ENCODE measurements at places on chromosomes 6 and 20.

DNA sequence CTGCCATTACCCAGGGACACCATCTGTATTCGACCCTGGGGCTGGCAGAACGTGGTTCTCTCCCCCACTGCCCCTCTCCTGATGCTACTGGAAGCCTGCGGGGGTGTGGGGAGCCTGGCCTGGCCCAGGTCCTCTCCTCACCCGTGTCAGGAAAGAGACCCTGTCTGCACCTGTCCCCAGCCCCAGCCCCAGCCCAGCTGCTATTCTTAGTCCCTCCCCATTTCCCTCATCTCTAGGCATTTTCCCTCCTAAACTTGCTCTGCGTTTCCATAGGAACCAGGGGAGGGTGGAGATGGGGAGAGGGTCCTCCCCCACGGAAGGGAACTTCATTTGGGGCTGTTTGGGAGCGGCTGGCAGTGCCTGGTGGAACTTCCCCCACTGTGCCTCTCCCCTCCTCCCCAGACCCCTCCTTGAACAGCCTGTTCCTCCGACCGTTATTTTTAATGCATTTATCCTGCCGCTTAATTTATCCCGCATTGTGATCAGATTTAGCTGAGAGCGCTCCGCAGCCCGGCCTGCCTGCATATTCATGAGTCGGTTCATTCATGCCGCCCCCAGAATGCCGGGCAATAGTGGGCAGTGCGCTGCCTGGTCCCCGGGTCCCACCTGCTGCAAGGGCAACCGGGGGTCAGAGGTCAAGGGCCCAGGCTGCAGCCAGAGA is 31.8 kb upstream of the DLGAP4 start:
- DNase-seq: no peak
- no peaks in the 10 kb centered on the region for H3K36me3 ChIP-seq
- peaks cover 42% of the 10 kb centered on the region for H3K27me3 ChIP-seq
- no peak overlapping the region for H3K27ac ChIP-seq
- peak overlapping the region; percentile 19 for H3K4me3 ChIP-seq

GRCh38 chr6:45548657-45549515 is 171.2 kb upstream of the SUPT3H start:
- peaks cover 13% of the 10 kb centered on the region for H3K36me3 ChIP-seq
- H3K4me3 ChIP-seq: no peak overlapping the region
- H3K27ac ChIP-seq: no peak overlapping the region
- peak; percentile 35 for DNase-seq
- peaks cover 12% of the 10 kb centered on the region for H3K4me1 ChIP-seq
- H3K27me3 ChIP-seq: no peaks in the 10 kb centered on the region

GRCh38 chr20:44153636-44154043 is 33.3 kb downstream of the JPH2 start:
- no peak overlapping the region for H3K4me3 ChIP-seq
- no peak overlapping the region for H3K27ac ChIP-seq
- DNase-seq: peak; percentile 50
- H3K4me1 ChIP-seq: no peaks in the 10 kb centered on the region
- H3K36me3 ChIP-seq: no peaks in the 10 kb centered on the region

DNA sequence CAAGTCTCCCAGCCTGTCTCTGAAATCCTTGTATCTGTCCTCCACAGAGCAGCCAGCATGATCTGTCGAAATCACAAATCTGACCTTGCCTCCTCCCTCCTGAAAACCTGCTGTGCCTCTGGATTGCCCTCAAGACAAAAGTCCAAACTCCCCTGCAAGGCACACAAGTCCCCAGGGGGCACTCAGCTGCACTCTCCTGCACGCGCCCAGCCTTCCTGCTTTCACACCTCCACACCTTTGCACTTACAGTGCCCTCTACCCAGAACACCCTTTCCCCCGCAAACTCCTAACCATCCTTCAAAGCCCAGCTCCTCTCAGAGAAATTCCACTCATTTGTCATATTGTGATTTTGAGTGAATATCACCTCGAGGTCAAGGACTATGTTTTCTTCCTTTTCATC is 83.4 kb upstream of the TOP1 start:
- no peaks in the 10 kb centered on the region for H3K36me3 ChIP-seq

- H3K36me3 ChIP-seq: no peaks in the 10 kb centered on the region
- H3K27me3 ChIP-seq: no peaks in the 10 kb centered on the region
- no peak overlapping the region for H3K4me3 ChIP-seq
- H3K4me1 ChIP-seq: no peaks in the 10 kb centered on the region
- H3K27ac ChIP-seq: peak overlapping the region; percentile 32
Observed at GRCh38 chr6:11672669-11673068, 105.9 kb downstream of the ADTRP start.

DNA sequence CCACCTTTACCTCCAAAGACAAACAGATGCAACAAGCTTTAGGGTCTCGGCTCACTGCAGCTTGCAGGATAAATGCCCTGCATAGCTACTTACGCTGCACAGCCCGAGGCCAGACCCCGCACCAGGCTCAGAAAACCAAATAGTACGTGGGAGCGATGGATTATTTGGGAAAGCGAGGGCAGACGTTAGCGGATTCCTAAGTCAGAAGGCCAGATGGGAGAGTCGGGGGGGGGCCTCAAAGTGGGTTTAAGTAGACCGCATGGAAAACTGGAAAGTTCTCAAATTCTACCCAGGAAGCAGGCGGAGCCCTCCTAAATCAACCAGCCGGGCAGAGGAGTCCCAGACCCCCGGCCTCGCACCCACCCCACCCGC is 382 bp downstream of the SFT2D1 start:
- peaks cover 18% of the 10 kb centered on the region for H3K36me3 ChIP-seq
- no peak overlapping the region for H3K27ac ChIP-seq
- H3K4me1 ChIP-seq: peaks cover 10% of the 10 kb centered on the region
- H3K27me3 ChIP-seq: no peaks in the 10 kb centered on the region
- H3K4me3 ChIP-seq: peak overlapping the region; percentile 99

- H3K27ac ChIP-seq: no peak overlapping the region
- peaks cover 6% of the 10 kb centered on the region for H3K27me3 ChIP-seq
- no peak overlapping the region for H3K4me3 ChIP-seq
Observed at GRCh38 chr20:24361541-24361940, 107.9 kb upstream of the SYNDIG1 start.

DNA sequence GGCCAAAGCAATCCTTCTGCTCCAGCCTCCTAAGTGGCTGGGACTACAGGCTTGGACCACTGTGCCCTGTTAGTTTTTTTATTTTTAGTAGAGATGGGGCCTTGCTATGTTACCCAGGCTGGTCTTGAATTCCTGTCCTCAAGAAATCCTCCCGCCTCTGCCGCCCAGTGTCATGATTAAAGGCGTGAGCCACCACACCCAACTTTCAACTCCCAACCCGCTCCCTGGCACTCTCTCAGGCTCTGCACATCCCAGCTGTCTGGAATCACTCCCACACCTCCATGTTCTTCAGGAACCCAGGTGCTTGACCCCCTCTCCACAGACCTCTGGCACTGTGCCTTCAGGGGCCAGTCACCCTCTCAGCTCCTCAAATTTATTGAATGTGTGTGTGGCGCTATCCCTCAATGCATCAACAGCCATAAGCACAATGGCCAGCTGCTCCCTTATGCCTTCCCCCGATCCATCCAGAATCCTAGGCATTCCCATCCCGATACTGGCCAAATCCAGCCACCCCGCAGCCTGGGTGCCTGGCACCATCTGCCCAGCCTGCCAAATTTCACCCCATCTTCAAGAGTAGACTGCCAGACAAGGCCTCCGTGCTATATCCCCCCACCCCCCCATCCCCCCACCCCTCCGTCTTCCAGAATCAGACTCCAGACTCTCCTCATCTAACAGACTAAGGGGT is 647 bp upstream of the POU5F1 start:
- no peaks in the 10 kb centered on the region for H3K36me3 ChIP-seq
- no peak overlapping the region for H3K27ac ChIP-seq
- H3K27me3 ChIP-seq: peaks cover 16% of the 10 kb centered on the region
- H3K4me3 ChIP-seq: no peak overlapping the region
- no peak for DNase-seq

GRCh38 chr20:44157061-44157460 is 29.9 kb downstream of the JPH2 start:
- H3K4me3 ChIP-seq: no peak overlapping the region
- H3K4me1 ChIP-seq: peaks cover 1% of the 10 kb centered on the region
- H3K27me3 ChIP-seq: no peaks in the 10 kb centered on the region

Data from mesenchymal stem cell (in vitro differentiated cells and primary cell).